ENCODE measurements at places on chromosomes 1 and 21.

DNA sequence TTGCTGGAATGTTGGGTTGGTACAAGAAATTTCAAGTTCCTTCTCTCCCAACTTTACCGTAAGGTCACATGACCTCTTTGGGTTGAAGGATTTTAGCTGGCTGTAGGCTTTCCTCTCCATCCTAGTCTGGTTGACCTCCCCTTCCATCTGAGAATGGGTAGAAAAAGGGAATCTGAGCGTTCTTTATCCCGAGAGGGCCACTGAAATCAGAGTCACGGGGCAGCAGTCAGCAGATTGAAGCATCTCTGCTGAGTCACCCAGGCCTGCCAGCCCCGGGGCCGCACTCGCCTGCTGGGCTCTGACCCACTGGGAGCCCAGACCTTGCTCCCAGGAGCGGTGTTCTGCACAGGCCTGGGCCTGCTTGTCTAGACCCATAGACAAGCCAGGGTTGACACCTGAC lies 31.0 kb downstream of the TMCC2 start:
- no peak for DNase-seq

- no peak for DNase-seq
Measured at GRCh38 chr1:14786109-14786675, 187.7 kb downstream of the KAZN start.

DNA sequence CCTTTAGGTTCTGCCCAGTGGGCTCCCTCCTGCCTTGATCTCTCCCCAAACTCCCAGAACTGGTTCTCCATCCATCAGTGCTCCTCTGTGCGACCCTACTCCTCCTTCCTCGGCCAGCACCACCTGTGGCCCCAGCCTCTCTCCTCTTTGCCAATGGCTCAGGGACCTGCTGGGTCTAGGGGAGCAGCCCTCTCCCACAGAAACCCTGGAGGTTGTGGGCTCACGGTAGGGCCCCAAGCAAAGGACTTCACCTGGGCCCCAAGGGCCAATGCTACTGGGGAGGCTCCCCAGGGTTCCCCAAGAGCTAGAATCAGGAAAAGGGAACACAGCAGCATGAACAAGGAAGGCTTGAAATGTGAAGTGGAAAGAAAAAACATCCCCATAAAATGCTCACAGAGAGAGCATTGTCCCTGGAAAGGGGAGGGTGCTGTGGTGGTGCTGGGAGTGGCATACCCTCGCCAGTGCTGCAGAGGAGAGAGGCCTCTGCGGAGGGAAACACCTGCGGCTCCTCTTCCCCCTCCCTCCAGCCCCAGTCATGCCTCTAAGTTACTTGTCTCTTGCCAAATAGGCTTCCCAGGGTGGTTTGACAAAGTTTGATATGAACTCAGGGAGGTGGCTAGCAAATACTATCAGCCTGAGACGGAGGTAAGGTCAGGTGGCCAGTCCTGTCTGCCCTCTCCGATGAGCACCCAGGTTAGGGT lies 2.5 kb downstream of the TMEM63A start:
- DNase-seq: no peak

GRCh38 chr1:7964476-7964875 lies 3.0 kb downstream of the PARK7 start:
- no peak for DNase-seq

DNA sequence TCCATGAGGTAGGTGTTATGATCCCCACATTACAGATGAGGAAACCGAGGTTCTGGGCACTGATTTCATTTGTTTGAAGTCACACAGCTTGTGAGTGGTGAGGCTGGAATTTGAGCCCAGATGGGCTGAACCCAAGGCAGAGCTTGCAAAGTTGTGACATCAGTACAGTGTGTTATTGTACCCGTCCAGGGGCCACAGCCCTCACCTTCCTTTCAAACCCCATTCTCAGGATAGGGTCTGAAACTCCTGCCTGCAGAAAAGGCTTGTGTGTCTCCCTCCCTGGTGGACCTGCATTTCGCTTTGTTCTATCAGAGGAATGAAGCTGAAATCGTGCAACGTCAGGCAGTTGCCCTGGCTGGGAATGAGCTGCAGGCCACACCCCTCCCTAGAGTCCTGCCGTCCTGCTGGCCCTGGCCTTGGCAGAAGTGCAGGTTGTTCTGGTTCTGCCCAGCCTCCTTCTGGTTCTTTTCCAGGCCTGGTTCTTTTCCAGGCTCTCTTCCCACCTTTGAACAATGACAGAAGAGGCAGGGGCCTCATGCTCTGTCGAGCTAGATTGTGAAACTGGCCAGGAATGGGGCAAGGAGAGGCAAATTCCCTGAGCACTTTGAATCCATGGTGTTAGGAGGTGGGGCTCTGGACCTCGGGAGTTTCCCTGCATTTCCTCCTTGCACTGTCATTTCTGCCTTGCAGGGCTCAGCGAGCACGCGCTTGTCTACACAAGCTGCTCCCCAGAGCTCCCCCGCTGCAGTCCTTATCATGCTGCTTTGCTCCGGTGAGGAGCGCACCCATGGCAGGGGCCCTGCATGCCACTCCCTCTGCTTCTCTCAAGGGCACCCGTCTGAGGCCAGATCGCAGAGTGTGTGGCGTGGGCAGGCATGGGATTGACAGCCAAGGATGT lies 8.2 kb upstream of the MYOM3 start:
- DNase-seq: no peak

- DNase-seq: no peak
Measured at GRCh38 chr1:94540440-94541245, 916 bp downstream of the F3 start.

DNA sequence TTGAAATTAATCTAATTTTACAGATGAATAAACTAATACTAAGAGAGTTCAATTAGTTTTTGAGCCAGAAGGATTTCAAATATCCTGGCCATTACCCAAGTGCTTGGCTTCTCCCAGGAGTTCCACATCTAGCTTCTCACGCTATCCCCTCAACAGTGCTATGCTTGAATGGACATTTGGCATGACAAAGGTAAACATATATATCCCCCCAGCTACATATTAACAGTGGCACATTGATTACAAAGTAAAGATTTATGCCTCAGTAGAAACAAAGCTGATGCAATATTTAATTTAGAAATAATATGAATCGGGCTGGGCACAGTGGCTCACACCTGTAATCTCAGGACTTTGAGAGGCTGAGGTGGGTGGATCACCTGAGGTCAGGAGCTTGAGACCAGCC lies 434.6 kb upstream of the PRMT6 start:
- no peak for DNase-seq
